Cortex of kidney (tissue), 1 donor: ENCODE measurements at places on chromosomes 13 and 19.

- DNase-seq, result no peak
These were observed 6.3 kb upstream of the MBD3 start for GRCh38 chr19:1598777-1599459.

DNA sequence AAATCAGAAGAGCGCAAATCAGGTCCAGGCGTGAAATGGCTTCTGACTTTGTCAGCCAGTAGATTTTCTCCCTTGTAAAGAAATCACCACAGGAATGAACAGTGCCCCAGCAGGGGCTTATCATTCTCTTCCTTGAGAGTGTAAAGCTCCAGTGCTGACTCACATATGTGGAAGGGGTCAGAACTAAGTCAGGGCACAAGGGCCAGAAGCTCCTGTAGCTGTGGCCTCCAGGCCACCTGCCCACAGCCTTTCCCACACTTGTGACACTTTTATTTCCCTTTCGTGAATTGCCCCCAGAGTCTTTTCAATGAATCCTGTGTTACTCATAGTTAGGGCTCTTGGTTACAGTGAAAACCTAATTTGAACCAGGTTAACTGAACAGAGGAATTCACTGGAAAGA is 99.6 kb downstream of the SUCLA2 start:
- no peak for DNase-seq

DNA sequence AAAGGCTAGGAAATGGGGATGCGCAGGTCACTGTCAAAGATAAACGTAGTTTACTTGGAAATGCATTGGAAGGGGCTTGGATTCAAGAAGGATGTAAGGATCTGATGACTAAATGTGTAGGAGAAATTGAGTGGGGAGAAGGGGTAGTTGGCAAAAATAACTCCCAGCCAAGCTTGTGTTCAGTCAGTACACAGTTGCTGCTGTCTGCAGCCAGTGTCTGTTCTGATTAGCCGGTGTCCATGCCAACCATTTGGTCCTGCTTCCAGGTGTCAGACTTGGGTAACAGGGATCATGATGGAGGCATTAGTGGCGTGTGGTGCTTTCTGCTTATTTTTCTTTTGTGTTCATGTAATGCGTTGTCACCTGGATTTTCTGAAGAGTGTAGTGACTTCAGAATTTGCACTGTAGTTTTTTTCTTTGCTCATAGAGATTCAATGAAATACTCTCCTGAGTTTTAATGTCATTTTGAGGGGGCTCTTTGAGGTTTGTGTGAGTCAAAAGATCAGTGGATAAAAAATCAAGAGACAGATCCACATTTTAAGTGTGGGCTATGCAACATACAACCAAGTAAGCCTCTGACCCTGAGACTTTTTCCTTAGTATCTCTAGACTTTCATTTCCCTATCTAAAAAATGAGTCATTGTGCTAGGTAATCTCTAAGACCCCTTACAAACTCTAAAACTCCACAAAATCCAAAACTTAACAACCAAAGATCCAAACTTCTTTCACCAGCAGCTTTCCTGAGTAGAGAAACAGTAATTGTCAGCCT is 103.9 kb downstream of the WDFY2 start:
- no peak for DNase-seq

DNA sequence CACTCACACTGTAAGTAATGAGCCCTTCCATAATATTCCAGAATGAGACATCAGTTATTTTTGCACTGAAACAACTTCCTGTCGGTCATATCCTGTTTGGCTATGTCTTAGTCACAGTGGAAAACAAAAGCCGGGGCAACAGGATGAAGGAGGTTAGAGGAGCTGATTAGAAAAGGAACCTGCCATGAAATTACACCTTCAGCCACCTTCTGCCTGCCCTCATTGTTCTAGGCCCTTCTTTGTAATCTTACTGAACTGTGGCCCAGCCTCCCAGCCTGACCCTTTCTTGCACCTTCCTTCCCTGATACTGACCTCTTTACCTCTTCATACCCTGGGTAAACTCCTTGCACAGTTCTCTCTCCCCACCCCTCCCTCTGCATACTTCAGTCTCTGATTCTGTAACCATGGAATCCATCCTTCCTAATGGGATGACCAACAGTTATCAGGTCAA is 67.3 kb downstream of the DOCK9 start:
- no peak for DNase-seq

GRCh38 chr19:19329126-19329525 is 8.5 kb downstream of the MAU2 start:
- no peak for DNase-seq

DNA sequence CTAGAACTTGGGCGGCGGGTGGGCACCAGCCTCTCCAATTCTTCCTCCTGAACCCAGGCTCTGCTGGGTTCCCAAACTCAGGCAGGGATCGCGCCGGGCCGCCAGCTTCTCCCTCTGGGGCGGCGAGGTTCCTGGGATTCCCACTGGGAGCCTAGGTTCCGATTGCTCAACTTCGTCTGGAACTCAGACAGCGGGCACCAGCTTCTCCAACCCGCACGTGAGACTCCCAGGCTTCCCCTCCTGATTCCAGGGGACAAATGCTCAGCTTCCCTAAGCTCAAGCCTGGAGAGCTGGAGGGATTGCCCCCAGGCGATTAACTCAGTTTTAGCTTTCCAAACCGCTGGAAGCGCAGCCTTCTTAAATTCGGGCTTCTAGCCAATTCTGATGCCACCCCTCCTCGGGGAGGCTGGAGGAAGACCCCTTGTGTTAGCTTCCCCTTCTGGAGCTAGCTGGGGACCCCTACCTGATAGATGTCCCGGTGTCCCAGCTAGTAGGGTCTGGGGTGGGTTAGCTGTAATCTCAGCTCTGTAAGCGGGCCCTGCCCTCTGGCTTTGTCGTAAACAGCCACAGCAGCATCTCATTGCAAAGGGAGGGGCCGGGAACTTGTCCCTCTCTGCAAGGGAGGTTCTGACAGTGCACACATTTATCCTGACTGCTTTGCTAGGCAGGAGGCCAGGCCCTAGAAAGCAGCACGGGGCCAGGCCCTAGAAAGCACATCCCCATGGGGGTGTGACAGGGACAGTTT is 671 bp downstream of the MCOLN1 start:
- no peak for DNase-seq

- DNase-seq, result no peak
These were observed 90.9 kb upstream of the TRPC4 start for GRCh38 chr13:37960427-37960826.

DNA sequence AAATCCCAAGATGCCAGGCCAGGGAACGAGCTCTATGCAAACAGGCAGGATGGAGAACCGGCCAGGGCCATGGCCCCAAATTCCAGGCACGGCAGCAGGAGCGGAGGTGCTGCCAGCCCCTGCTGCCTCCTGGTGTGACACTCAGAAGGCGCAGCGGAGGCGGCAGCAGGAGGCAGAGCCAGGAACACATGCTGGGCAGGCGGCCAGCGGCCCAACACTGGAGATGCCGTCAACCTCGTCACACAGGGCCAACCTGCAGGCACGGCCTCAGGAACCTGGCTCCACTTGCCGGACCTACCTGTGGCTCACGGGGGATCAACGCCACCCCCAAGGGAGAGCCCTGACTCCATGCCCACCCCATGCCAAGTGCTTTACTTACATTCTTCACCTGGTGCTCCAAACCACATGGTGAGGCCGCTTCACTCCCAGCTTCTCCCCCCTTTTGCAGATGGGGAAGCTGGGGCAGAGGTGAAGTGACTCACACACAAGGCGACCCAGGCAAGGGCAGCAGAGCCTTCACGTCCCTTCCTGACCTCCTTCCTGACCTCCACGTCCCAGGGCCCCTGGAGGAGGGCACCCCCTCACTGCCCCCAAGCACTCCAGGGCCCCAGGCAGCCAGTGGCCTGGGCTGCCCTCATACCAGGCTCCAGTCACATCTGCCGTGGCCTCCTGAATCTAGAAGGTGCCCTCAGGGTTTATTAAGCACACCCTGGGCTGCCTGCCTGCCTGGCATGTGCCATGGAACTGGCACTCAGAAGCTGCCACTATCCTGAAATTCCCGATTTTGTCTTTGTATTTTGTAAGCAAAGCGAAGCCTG is 43.5 kb downstream of the GGACT start:
- DNase-seq, result no peak

GRCh38 chr19:17522988-17523872 is 11.8 kb downstream of the PGLS start:
- no peak for DNase-seq

DNA sequence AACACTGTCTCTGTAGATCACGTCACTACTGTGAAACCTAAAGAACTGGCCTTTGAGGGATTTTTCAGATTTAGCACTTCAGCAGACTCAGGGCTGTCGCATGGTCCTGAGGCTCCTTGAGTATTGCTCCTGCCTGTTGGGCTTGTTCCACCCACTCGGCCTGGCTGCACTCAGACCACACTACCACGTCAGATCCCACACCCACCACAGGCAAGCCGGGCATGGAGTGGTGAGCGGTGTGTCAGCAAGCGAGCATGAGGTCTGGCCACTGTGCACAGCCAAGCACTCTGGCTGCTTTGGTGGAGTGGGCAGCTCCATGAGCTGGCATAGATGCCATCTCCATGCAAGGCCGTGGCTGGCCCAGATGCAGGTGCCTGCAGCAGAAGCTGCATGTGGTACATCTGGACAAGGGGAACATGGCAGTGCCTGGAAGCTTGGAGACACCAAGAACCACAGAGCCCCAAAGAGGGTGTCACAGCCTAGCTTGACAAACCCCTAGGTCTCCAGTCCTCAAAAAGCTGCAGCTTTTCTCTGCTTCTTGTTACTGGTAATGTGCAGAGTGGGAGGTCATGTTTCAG is 9.4 kb upstream of the IGFL1 start:
- DNase-seq, result no peak

GRCh38 chr19:45881909-45882528 is 3.9 kb downstream of the IRF2BP1 start:
- no peak for DNase-seq

- DNase-seq, result no peak
These were observed 26.3 kb downstream of the SIPA1L3 start for GRCh38 chr19:37932985-37933936.

GRCh38 chr19:4913996-4914735 is 4.9 kb downstream of the UHRF1 start:
- DNase-seq, result no peak

DNA sequence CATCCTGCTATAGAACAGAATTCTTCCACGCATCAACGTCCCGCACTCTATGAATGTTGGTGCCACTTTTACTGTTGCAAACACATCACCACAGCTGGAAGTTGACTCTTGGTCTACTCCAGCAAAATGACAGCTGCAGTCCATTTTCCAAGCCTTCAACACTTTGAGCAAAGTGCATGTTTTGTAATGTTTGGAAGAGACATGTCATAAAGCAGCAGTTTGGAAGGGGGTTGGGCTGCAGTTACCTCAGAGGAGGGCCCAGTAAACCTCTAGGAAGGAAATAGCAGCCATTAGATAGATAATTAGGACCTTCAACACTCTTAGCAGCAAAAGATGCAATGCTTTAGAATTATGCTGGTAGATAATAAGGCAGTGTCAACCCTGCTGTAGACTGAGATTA is 323.6 kb downstream of the TDRD3 start:
- no peak for DNase-seq

GRCh38 chr13:34116651-34117050 is 298.7 kb downstream of the RFC3 start:
- no peak for DNase-seq

- DNase-seq, result no peak
These were observed 16.8 kb upstream of the SEMA6B start for GRCh38 chr19:4576016-4576933.

DNA sequence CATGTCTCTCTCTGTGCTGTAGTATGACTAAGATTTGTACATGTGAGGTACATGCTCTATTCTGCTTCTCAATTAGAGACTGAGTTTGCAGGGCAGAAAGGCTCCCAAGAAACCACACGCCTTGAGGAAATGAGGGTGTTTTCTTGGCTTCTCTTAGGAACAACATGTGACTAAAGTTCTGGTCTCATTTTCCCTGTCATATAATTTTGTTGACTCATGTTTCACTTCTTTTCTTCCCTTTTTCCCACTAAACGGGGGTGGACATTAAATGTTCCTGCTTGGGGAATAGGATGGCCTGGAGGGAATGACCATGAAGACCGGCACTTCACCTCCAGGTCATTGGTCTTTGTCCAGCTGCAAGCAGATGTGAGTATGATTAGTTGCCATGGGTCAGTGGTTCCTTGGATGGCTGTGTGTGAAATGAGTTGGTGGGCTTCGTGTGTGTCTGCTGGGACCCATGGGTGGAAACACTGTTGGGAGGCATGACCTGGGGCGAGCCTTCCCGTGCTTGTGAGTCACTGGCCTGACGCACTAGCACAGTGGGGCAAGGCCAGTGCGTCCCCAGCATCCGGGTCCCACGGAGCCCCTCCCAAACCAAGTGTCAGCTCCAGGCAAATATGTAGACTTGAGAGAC is 56.6 kb downstream of the COL4A1 start:
- DNase-seq, result no peak

GRCh38 chr19:58058467-58058866 is 615 bp upstream of the ZNF135 start:
- DNase-seq, result no peak

DNA sequence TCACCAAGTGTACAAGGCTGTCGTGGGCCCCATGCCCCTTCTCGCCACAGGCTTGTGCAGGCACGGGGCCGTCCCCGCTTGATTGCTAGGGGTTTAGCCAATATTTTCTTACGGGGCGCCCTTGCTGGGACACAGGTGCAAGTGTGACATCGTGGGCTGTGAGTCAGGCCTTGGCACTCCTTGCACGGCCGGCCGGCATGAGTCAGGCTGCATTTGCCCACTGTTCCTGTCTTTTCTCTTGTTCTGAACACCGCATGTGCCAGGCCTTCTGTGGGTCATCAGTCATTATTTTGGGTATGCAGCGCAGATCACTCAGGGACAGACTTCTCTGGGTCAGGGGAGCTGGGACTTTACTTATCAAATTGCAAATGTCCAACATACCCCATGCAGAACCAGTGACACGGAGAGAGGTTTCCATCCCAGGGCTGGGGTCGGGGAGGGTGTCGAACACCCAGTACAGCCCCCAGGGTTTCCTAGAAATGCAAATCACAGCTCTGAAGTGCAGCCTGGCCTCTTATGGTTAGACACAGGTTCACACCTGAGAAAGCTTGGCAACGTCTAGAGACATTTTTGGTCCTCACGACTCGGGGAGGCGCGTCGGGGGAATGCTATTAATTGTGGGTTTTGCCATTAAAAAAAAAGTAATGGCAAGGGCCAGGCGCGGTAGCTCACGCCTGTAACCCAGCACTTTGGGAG is 22.5 kb upstream of the KLF2 start:
- no peak for DNase-seq

- no peak for DNase-seq
These were observed 1.1 kb upstream of the CBLC start for GRCh38 chr19:44776402-44777096.

DNA sequence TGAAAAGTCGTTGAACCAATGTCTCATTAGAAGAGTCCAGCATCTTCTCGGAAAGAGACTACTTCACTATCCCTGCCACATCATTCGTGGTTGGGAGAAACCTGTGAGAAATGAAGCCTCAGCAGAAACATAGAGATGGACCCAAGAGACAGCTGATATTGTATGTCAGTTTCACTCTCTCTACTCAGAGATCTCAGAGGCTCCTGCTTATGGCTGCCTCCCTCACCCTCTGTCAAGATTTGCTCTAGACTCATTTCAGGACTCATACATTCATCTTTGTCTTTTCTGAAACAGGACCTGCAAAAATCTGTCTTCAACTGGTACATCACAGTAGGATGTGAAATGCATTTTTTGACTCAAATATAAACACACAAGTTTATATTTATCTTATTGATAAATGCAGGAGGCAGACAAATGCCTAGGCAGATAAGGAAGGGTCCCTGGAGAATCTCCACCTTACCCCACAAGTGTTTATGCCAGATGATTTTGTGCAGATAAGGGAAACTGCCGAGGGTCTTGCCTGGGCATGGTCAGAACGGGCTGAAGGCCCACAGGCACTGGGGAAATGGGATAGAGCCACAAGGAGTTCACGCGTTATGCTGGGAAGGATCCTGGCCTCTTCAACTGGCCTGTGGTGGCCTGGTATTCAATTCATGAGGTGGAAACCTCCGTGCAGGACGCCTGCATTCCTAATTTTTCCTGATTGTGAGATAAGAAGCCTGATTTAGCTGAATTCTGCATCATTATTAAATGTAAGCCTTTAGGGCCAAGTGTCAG is 1834.0 kb upstream of the PCDH20 start:
- no peak for DNase-seq
